ENCODE measurements at places on chromosomes 6 and 20.
A peak's percentile ranks its signal among the peaks of the same experiment; 100 is the strongest.

DNA sequence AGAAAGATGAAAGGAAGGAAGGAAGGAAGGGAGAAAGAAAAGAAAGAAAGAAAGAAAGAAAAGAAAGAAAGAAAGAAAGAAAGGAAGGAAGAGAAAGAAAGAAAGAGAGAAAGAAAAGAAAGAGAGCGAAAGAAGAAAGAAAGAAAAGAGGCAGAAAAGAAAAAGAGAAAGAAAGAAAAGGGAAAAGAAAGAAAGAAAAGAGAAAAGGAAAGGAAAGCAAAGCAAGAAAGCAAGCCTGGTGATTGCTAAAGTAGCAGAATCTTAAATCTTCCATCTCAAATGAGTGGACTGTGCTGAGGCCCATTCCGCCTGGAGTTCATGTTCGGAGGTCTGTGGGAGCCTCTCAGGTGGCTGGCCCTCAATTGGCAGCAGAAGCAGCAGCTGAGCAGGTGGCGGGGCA is 148.4 kb downstream of the TFAP2A start:
- no peak for DNase-seq

GRCh38 chr6:1625794-1626435 is 16.2 kb downstream of the FOXC1 start:
- no peak for DNase-seq

DNA sequence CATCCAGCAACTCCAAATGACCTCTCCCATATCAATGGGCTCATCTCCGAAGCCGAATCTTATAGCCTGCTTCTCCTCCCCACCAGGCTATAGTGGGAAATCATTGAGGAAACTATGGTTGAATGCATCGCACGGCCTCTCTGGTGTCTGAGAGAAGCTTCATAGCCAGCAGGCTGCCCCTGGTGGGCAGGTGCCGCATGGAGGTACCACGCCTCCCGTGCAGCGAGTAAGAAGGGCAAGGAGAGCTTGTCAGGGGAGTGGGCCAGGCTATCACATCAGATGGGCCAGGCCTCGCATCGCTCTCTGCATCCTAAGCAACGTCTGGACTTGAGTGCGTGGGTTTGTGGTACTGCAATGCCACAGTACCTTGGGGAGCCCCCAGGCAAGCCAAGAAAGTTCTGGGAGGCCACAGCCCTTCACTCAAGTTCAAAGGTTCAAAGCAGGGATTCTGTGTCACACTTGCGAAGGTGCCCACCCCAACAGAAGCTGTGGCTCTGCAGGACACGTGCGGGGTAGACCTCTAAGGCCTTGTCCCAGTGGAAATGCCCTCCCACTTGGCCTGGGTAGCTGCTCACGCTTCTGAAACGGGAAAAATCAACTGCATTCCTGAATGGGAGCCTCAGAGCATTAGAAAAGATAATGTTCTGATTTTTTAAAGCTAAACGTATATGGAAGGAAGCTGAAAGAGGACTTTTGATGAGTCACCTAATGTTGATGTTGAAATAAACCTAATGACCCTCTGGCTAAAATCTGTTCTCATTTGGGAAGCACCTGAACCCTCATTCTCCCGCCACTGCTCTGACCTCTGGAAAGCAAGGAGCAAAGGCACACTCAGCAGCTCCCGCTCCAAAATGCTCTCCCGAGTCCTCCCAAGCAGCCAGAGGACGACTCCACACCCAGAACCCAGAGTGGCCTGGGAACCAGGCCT is 8.4 kb upstream of the IRF4 start:
- no peak for DNase-seq

DNA sequence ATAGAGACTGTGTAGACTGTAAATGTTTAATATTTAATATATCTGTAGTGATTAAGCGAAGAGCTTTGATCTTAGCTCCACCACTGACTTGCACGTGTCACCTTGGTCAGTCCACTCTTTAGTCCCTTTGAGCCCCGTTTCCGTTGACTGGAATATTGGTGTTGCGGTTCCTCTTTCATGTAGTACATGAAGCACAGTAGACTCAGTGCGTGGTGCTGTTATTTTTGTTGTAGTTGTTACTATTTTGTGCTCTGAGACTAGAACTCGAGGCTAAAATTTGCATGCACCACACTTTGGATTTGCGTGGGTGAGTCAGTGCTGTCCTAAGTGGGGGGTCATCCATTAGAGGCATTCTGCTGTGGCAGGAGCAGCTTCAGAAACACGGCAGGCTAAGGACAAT is 291.4 kb downstream of the QKI start:
- no peak for DNase-seq

DNA sequence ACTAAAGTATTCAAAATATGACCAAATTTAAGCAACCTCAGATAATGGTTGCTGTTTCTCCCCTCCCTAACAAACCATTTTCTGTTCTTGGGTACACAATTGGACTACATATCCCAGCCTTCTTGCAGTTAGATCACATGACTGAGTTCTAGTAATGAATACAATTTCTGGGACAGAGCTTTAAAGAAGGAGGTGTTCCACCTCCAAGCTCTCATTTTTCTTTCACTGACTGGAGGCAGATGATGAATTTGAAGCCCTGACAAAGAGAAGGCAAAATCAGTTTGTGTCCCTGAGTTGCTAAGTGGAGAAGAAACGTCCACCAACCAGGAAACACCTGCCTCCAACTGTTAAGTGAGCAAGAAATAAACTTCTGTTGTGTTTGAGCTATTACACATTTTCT is 117.2 kb downstream of the LCA5 start:
- no peak for DNase-seq

GRCh38 chr20:14830899-14831298 is 493.5 kb upstream of the FLRT3 start:
- DNase-seq, result no peak

- no peak for DNase-seq
These were observed 8.1 kb upstream of the METTL24 start for GRCh38 chr6:110366256-110366655.

DNA sequence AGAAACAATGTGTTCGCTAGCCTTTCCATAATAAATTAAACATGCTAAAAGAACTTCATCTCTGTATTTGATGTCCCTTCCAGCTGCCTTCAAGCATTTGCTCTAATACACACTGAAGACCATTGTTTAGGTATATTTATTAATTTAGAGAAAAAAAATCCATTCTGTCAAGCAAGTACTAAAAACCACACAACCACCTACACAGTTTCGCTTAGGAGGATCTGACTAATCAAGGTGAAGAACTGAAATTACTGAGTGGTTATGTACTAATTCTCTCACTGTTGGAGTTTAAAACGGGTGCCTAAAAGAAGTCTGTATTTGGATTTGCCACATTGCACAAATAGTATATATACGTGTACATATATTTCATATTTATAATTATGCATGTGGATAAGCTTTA is 58.9 kb downstream of the GMDS start:
- DNase-seq, result no peak

- DNase-seq, result no peak
These were observed 28.1 kb downstream of the DACT2 start for GRCh38 chr6:168291450-168291849.

DNA sequence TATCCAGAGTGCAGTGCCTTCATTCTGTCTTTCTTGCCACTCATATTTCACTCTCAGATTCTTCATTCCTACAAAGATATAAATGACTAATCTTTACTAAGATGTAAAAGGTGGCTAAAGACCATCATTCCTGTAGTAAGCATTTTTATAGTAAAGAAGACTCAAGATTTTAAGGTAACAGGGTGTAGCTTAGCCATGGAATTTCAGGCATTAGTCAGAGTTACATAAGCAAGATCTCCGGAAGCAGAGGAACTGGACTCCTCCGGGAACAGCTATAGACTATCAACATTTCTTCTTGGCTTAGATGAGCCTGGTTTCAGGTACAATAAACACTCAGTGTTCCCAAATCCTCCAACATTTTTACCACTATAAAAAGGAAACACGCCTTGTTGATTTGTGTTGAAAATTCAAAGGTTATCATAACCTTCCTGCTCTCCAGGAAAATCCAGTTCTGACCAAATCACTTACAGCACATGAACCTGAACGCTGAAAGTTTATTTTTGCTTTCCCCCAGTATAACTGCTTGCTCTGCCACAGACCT is 23.7 kb downstream of the SERPINB1 start:
- no peak for DNase-seq

- DNase-seq, result no peak
These were observed 78.0 kb downstream of the FGD2 start for GRCh38 chr6:37083243-37084138.

DNA sequence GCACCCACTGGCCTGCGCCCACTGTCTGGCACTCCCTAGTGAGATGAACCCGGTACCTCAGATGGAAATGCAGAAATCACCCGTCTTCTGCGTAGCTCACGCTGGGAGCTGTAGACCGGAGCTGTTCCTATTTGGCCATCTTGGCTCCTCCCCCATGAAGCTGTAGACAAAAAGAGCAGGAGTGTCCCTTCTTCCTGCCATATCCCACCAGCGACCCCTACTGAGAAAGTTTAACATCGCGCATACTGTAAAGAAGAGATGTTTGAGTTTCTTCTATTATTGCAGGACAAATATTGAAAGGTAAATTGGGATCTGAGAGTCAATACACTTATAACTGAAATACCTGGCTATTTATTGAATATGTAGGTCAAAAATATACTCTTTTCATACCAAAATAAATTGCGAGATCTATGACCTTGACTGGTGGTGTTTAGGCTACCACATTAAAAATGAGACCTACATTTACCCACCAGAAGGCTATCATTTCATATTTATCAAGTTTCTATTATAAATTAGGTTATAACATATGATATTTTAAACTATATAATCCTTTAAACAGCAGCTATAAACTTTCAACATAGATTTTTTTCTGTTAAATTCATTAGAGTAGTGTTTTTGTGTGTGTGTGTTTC is 586.3 kb downstream of the HTR1B start:
- no peak for DNase-seq

DNA sequence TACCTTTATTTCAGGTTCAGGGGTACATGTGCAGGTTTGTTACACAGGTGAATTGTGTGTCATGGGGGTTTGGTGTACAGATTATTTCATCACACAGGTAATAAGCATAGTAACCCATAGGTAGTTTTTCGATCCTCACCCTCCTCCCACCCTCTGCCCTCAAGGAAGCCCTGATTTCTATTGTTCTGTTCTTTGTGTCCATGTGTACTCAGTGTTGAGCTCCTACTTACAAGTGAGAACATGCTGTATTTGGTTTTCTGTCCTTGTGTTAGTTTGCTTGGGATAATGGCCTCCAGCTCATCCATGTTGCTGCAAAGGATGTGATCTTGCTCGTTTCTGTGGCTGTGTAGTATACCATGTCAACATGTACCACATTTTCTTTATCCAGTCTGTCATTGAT is 66.0 kb downstream of the STK4 start:
- no peak for DNase-seq

GRCh38 chr20:11057624-11058023 is 383.8 kb upstream of the JAG1 start:
- no peak for DNase-seq

DNA sequence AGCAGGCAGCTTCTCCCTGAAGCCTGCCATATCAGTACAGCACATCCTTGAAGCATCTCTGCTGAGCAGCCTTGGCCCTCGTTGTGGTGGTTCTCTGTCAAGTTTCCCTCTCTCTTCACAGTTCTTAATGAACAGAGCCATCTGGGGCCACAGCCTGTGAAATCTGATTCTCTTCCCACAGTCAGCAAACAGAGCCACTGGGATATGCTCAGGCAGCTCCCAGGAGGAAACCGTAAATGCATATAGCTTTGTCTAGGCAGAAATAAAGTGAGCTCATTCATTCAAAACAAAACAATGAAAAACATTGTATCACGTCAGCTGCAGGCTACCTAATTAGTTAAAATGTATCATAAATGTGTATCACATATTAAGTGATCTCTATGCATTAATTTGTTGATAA is 80.3 kb downstream of the TBC1D7 start:
- DNase-seq, result no peak

- DNase-seq, result no peak
These were observed 9.2 kb upstream of the DEFB113 start for GRCh38 chr6:49978332-49979226.

GRCh38 chr6:62474793-62475192 is 188.8 kb upstream of the KHDRBS2 start:
- no peak for DNase-seq

DNA sequence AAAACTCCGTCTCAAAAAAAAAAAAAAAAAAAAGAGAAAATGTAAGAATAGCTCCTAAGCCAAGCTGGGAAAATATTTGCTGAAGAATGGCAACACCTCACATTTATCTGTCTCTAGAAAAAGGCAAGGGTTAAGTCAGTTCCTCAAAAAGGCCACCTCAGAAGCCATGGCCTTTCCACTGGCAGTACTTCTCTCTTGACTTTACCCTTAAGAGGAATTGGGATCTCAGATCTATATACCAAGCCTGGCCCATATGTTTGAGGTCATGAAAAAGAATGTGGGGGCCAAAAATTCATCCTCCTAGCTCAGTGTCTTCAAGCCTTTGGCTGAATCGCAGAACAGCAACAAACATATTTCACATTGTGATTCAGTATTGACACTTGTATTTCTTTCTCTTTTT is 10.9 kb upstream of the NCOA3 start:
- DNase-seq, result no peak

GRCh38 chr20:59705651-59706399 is 101.5 kb downstream of the PHACTR3 start:
- no peak for DNase-seq

GRCh38 chr6:161373905-161374451 is 100.1 kb upstream of the AGPAT4 start:
- DNase-seq, result peak; percentile 30

DNA sequence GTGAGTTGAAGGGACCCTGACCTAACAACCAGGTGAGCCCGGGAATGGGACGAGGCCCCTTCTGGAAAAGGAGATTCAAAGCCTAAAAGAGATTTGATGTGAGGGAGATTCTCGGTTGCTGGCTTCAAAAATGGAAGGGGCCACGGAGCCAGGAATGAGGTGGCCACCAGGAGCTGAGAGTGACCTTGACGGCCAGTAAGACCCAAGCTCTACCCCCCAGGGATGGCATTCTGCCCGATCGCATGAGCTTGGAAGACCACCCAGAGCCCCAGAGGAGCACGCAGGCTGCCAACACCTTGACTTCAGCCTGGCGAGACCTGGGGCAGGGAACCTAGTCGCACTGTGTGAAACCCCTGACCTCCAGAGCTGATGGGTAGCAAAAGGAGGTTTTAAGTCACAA is 163.9 kb downstream of the BMP7 start:
- no peak for DNase-seq

DNA sequence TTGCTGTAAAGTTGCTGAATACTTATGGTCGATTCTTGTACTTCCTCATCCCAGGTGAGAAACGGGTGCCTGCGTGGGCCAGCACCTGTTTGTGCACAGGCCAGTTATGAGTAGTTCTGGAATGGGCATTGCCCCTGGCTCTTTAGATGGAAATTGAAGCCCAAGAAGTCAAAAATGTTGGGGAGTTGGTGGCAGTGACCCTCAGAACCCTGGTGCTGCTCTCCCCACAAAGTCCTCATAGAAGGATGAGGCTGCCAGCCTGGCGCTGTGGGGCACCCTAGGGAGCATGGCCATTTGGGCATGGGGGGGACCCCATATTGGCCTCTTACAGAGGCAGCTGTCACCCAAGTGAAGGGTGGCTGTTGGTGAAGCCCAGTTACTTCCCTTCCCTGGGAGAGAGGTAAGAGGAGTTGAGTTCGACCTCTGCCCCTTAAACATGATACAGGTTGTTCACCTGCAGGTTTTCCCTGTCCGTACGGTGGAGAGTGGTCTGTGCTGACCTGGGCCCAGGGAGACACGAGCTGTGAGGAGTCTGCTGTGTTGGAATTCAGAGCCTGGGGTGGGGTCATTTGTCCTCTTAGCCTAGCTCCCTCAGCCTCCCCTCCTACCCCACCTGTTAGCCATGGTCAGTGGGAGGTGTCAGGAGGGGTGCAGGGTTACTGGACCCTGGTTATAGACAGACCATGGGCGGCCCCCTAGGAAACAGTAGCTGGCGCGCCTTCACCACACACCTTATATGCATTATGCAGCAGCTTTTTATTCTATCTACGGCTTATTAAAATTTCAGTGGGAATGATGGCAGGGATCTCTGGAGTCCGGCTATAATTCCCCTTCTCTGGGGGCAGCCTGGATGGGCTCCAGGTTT is 4.9 kb downstream of the HMGA1 start:
- no peak for DNase-seq

All from activated CD8-positive, alpha-beta memory T cell treated with anti-CD3 and anti-CD28 coated beads for 4 hours (primary cell).